Tibial artery (tissue), 4 donors: ENCODE measurements at places on chromosomes 6 and 20.

DNA sequence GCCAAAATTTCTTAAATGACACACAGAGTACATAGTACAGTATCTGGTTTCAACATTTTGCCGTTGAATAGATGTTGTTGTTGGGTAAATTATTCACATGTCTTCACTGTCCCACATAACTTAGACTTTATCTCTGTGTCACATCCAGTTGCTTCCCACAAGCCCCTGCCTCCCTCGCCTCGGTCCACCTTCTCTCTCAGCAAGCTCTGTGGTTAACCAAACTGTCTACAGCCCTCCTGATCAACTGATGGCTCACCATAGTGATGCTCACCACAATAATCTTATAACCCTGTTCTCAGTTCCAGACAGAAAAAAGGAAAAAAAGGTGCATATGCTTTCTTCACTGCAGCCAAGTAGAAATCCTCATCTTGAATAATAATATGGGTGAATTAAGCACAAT, 23.0 kb downstream of the IL17F start:
- no peaks in the 10 kb centered on the region for H3K36me3 ChIP-seq
- no peaks in the 10 kb centered on the region for H3K4me1 ChIP-seq
- no peak overlapping the region for H3K4me3 ChIP-seq
- H3K27ac ChIP-seq: no peak overlapping the region
- no peaks in the 10 kb centered on the region for H3K27me3 ChIP-seq
- DNase-seq: no peak

GRCh38 chr6:30912746-30913520, 1.1 kb upstream of the VARS2 start:
- no peak for DNase-seq
- H3K4me1 ChIP-seq: peaks cover 28% of the 10 kb centered on the region
- H3K36me3 ChIP-seq: peaks cover 14% of the 10 kb centered on the region
- H3K27me3 ChIP-seq: no peaks in the 10 kb centered on the region
- peak overlapping the region; percentile 85 for H3K27ac ChIP-seq
- H3K4me3 ChIP-seq: peak overlapping the region; percentile 53

DNA sequence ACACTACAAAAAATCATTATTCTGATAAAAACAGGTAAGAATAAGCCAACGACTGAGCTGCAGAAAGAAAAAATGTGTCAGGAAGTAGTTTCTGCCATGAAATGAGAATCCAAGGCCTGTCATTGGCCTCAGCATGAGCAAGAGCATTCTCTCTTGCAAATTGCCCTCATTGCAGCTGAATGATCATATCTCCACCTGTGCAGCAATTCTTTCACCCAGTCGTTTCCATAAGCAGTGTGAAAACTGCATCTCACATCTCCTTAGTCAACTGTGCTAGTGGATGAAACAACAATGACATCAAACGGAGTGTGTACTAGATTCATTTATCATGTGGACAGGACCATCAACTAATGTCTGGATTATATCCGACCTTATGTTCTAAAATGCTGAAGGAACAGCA, 88.2 kb upstream of the STXBP5 start:
- no peaks in the 10 kb centered on the region for H3K36me3 ChIP-seq
- DNase-seq: no peak
- H3K27me3 ChIP-seq: no peaks in the 10 kb centered on the region
- no peak overlapping the region for H3K27ac ChIP-seq
- H3K4me3 ChIP-seq: no peak overlapping the region

GRCh38 chr20:49595811-49596561, 28.0 kb upstream of the PTGIS start:
- H3K4me1 ChIP-seq: peaks cover 18% of the 10 kb centered on the region
- DNase-seq: peak; percentile 65
- H3K27me3 ChIP-seq: no peaks in the 10 kb centered on the region
- peak overlapping the region; percentile 100 for H3K27ac ChIP-seq
- no peak overlapping the region for H3K4me3 ChIP-seq

GRCh38 chr6:53020005-53020744, 25.1 kb upstream of the GSTA4 start:
- H3K36me3 ChIP-seq: peaks cover 40% of the 10 kb centered on the region
- H3K27me3 ChIP-seq: no peaks in the 10 kb centered on the region
- H3K4me1 ChIP-seq: peaks cover 1% of the 10 kb centered on the region
- no peak overlapping the region for H3K4me3 ChIP-seq

DNA sequence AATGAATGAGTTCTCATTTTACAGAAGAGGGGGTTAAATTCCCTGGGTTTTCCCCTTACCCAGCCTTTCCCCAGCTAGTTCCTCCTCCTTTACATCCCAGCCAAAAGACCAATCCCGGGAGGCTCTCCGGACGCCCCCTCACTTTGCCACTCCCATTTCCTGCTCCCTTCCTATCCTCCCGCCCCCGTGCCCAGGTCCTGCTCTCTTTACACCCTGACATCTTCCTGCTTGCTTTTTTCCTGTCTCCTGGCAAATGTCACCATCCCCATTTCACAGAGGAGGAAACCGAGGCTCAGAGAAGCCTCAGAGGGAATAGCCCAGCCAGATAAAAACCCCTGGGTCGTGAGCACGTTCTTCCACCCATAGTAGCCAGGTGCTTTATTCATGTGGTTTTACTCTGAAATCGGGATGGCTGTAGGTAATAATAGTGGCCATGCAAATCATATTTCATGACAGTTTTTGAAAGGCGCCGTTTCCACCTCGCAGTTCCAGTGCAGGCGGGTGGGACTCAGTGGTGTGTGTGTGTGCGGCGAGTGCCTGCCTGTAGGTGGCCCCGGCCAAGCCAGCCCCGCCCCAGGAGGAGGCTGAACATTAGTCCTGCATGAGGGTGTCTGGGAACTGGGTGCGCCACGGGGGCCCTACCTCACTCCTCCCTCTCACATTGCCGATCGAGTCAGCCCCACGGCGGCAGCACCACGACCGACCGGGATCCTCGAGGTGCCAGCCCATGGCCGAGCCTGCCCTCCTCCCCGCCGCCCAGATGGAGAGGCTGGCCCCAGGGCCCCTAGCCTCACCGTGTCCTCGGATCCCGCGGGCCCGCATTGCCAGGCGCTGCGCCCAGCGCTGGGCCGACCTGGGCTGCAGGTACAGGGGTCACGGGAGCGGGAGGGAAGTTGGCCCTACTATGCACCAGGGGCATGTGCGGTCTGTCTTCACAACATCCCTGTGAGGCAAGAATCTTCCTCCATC, at the start of gene ARHGAP40:
ARHGAP40 (plus strand) TSS at position 594 of the 969 bp plus-strand sequence.
- H3K4me1 ChIP-seq: no peaks in the 10 kb centered on the region
- no peak within 1 kb of the TSS for H3K27ac ChIP-seq
- H3K27me3 ChIP-seq: peaks cover 42% of the 10 kb centered on the region

GRCh38 chr6:87209812-87210211, 54.4 kb downstream of the ZNF292 start:
- no peak for DNase-seq
- no peak overlapping the region for H3K27ac ChIP-seq
- H3K36me3 ChIP-seq: no peaks in the 10 kb centered on the region
- peaks cover 26% of the 10 kb centered on the region for H3K4me1 ChIP-seq

- no peaks in the 10 kb centered on the region for H3K27me3 ChIP-seq
- DNase-seq: peak; percentile 44
- H3K36me3 ChIP-seq: peaks cover 30% of the 10 kb centered on the region
- no peak overlapping the region for H3K4me3 ChIP-seq
- peak overlapping the region; percentile 52 for H3K27ac ChIP-seq
Observed at GRCh38 chr20:25049261-25050060, 8.5 kb downstream of the ACSS1 start.

- peaks cover 8% of the 10 kb centered on the region for H3K36me3 ChIP-seq
- peak overlapping the region; percentile 90 for H3K27ac ChIP-seq
- peaks cover 6% of the 10 kb centered on the region for H3K4me1 ChIP-seq
- DNase-seq: no peak
- H3K27me3 ChIP-seq: no peaks in the 10 kb centered on the region
- H3K4me3 ChIP-seq: peak overlapping the region; percentile 84
Observed at GRCh38 chr20:36950414-36951197, 902 bp downstream of the SAMHD1 start.

GRCh38 chr20:63847237-63848002, 13.9 kb upstream of the ABHD16B start:
- no peaks in the 10 kb centered on the region for H3K36me3 ChIP-seq
- H3K4me3 ChIP-seq: no peak overlapping the region
- H3K27me3 ChIP-seq: no peaks in the 10 kb centered on the region
- no peak for DNase-seq
- H3K4me1 ChIP-seq: peaks cover 18% of the 10 kb centered on the region

- no peaks in the 10 kb centered on the region for H3K36me3 ChIP-seq
- H3K27me3 ChIP-seq: no peaks in the 10 kb centered on the region
- H3K27ac ChIP-seq: peak overlapping the region; percentile 56
- DNase-seq: no peak
Observed at GRCh38 chr20:47857569-47858464, 72.5 kb upstream of the SULF2 start.

DNA sequence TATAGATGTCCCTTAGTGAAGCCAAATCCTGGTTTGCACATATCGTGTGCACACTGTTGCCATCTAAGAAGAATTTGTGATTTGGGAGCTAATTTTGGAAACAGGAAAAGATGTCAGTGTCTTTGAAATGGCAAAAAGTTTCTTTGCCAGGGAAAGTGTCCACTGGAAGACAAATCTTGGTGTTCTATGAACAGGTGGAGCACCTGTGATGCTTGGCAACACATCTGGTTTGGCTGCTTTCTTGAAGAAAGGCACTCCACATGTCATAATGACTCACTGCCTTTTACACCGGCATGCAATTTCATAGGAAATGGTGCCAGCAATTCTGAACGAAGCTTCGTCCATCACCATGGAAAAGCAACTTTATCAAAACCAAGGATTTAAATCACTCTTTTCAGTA, 1040.0 kb upstream of the MAP3K7 start:
- no peak overlapping the region for H3K4me3 ChIP-seq
- no peaks in the 10 kb centered on the region for H3K4me1 ChIP-seq
- H3K27ac ChIP-seq: no peak overlapping the region
- no peaks in the 10 kb centered on the region for H3K27me3 ChIP-seq

- H3K27me3 ChIP-seq: no peaks in the 10 kb centered on the region
- no peak overlapping the region for H3K4me3 ChIP-seq
- no peak for DNase-seq
- no peak overlapping the region for H3K27ac ChIP-seq
- no peaks in the 10 kb centered on the region for H3K36me3 ChIP-seq
Observed at GRCh38 chr6:44047179-44047546, 80.1 kb downstream of the MRPL14 start.

DNA sequence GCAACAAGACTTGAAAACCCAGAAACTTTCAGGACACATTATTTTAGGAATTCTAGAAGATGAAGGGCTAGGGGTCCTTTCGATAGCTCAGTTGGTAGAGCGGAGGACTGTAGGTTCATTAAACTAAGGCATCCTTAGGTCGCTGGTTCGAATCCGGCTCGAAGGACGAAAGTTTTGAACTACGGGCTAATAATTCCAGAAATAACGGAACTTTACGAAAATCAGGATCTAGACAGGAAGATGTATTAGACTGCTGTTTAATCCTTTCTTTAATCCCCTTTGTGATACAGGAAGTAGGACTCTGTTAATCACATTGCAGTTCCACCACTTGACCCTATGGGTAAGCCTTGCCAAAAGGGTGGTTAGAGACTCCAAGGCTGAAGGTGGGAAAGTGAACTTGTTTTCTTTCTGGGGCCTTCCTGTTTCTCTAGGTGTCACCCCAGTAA, 21.2 kb upstream of the ABT1 start:
- DNase-seq: no peak
- H3K36me3 ChIP-seq: no peaks in the 10 kb centered on the region
- no peaks in the 10 kb centered on the region for H3K27me3 ChIP-seq
- H3K27ac ChIP-seq: no peak overlapping the region
- no peak overlapping the region for H3K4me3 ChIP-seq

GRCh38 chr20:17003170-17003870, 223.5 kb upstream of the PCSK2 start:
- H3K4me1 ChIP-seq: no peaks in the 10 kb centered on the region
- no peak for DNase-seq
- H3K27ac ChIP-seq: no peak overlapping the region
- no peaks in the 10 kb centered on the region for H3K27me3 ChIP-seq
- H3K36me3 ChIP-seq: no peaks in the 10 kb centered on the region
